ENCODE measurements at places on chromosomes 1 and 21.

DNA sequence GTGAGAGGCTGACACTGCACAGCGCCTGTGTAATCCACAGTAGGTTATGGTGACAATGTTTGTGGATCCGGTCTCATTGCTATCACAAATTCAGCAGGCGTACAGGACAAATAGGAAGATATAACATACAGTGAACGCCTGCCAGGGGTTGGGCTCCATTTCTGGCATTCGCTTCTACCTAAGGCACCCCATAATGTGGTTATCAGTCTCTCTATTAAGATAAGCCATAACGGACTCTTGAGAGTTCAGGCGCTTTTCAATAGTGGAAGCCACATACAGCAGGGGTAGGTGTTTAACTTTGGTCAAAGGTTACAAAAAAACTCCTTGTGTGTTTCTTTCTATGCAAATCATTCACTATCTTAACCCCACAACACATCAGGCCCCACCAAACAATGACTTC, 72.8 kb downstream of the SIPA1L2 start:
- DNase-seq, result no peak

DNA sequence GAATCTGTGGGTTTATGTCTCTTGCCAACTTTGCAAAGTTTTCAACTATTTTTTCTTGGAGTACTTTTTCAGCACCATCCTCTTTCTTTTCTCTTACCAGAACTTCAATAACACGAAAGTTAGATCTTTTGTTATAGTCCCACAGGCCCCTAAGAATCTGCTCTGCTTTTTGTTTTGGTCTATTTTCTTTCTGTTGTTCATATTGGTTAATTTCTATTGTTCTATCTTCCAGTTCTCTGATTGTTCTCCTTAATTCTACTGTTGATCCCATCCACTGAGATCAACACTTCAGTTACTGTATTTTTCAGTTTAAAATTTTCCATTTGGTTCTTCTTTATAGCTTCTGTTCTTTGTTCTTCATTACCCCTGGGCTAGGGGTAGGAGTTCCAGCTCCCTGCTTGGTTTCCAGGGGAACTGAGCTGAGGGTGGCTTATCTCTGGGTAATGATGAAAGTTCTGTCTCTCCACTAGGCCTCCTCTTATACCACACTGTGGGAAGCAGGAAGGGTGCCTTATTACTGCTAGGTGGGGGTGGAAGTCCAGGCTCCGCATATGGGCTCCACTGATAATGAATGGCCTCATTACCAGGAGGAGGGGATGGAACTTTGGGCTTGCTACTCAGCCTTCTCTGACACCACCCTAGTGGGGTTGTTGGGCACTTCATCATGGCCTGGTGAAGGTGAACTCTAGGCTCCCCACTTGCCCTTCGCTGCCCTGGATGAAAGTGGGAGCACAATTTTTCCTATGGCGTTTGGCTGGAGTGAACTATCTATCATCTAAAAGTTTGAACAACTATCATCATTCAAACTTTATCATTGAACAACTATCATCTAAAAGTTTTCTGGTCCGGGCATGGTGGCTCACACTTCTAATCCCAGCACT, 39.3 kb downstream of the NAV1 start:
- DNase-seq, result no peak

GRCh38 chr1:219692981-219693380, 80.1 kb upstream of the ZC3H11B start:
- DNase-seq, result no peak

DNA sequence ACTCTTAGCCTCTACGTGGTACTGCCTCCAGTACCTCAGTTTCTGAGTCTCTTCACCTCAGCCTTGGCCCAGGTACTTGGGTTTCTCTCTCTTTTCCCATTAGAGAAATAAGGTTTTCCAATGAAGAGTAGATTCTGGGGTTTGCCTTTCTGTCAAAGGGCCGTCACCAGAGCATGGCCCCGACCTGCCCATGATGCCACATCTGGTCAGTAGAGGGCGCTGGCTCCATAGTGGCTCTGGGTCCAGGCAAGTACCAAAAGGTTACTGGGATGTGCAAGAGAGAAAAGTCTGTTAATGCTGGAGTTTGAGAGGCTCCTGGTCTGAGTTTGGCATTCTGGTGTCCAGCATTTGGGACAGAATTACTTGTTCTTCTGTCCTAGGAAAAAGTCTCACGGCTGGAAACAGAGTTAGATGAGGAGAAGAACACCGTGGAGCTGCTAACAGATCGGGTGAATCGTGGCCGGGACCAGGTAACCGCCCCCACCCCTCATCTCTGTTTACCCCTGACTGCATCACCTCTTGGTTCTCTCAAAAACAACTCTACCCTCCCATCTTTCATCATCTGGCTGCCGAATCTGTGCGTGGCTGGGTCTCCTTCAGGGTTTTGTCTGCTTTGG, 5.3 kb upstream of the TUFT1 start:
- DNase-seq, result peak; percentile 84

- no peak for DNase-seq
These were observed 10.9 kb upstream of the DMRTB1 start for GRCh38 chr1:53448241-53448841.

- no peak for DNase-seq
These were observed 402 bp downstream of the PLEKHG5 start for GRCh38 chr1:6491081-6491449.

All from hematopoietic multipotent progenitor cell treated with erythropoietin and hydrocortisone succinate and interleukin-3 and kit ligand, for 15 days (in vitro differentiated cells).